ENCODE measurements at places on chromosomes 7 and 10.

DNA sequence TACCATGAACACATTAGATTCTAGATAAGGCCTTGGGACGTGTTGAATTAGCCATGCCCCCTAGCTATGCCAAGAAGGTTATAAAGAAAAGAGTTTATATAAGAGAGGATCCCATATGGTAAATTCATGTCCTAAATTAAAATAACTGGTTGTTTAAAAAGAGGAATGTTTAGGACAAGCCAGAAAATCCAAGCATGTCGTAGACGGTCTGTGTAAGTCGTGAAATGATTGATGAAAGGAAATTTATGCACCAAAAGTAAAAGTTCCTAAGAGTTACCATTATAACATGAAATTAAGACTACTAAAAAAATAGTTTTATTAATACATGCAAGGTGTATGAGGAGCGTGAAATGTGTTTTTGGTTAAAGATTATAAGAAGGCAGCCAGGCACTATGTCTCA lies 624.9 kb downstream of the ARL4A start:
- DNase-seq = no peak

- no peak for DNase-seq
Measured at GRCh38 chr7:12369756-12370155, 33.9 kb downstream of the VWDE start.

- no peak for DNase-seq
Measured at GRCh38 chr7:155574556-155575290, 28.4 kb upstream of the CNPY1 start.

GRCh38 chr10:73758704-73759511 lies 14.7 kb downstream of the SEC24C start:
- DNase-seq = no peak

GRCh38 chr7:89602984-89603383 lies 551.3 kb upstream of the STEAP1 start:
- no peak for DNase-seq

DNA sequence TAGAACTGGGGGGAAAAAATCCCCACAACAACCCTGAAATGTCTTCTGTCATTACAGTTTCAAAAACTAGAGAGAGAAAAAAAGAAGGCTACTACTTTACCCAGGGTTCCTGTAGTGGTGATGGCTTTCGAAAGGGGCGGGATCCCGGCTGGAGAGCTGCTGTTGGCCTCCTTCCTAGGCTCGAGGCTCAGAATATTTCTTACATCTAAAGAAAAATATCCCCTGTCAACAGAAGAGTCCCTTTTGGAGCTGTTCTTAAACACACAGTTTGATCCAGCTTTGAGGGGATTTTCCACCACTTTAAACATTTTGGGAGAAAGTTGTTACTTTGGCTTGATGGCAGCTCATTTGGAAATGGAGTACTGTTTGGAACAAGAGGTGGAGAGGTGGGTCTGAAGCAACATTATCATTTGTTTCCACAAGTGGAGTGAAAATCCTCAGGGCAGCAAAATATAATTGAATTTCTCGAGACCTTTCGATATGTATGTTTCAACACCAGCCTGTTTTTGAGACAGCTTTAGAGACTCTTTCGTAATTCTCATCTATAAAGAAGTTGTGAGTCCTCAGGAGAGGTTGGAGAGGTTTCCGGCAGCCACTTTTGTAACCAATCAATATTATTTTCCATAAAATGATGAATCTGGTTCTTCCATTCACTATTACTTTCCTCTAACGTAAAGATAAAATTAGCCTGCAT lies 5.1 kb downstream of the HOXA13 start:
- DNase-seq = no peak

GRCh38 chr10:89367529-89367928 lies 10.3 kb upstream of the IFIT1B start:
- DNase-seq = no peak

GRCh38 chr7:70700055-70700940 lies 431.6 kb upstream of the GALNT17 start:
- DNase-seq = no peak

DNA sequence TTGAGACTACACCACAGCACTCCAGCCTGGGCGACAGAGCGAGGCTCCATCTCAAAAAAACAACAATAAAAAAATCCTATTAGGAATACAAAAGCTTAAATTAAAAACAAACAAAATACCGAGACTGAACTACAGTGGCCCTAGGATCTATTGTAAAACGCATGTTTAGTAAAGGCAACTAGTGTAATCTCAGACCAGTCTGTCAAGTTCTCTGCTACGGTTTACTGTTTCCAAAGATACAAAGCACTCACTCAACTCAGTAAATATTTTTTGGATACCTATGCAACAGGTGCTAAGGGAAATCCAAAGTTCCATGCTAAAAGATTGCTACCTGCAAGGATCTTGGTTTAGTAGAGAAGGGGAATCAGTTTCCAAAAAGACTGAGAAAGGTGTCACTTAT lies 3.4 kb upstream of the MIOS start:
- DNase-seq = no peak

DNA sequence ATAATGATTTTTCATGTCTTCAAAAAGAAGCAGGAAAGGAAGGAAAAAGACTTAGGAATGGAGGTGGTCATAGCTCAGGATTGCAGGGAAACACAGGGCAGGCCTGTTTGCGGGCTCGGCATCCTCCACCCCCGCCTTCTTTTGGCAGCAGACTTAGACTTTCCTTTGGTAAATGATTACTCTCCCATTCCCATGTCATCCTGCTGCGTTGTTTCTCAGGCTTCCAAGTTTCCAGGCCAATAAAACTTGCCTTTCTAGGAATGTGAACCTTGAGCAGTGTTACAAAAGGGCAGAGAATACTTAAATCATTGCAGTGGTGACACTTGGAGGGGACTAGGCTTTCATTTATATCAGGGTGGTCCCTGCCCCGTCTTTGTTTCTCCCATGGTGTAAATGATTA lies 34.0 kb upstream of the DGKB start:
- DNase-seq = peak; percentile 81

- DNase-seq = no peak
Measured at GRCh38 chr10:113038183-113038582, 88.1 kb downstream of the TCF7L2 start.

- DNase-seq = peak; percentile 79
Measured at GRCh38 chr7:41033500-41033899, 669.4 kb downstream of the INHBA start.

GRCh38 chr10:117736655-117737054 lies 194.1 kb downstream of the EMX2 start:
- DNase-seq = no peak

- DNase-seq = no peak
Measured at GRCh38 chr7:28747404-28747803, 210.7 kb downstream of the TRIL start.

- DNase-seq = peak; percentile 83
Measured at GRCh38 chr7:134625550-134625949, 21.1 kb upstream of the BPGM start.

- DNase-seq = peak; percentile 19
Measured at GRCh38 chr7:95596198-95597063, at the start of gene PDK4. TSS of gene PDK4 (minus strand) at chr7:95596516. CDS start at chr7:95596293, 223 bp downstream.

- DNase-seq = no peak
Measured at GRCh38 chr10:26540601-26541000, 102.5 kb downstream of the APBB1IP start.

DNA sequence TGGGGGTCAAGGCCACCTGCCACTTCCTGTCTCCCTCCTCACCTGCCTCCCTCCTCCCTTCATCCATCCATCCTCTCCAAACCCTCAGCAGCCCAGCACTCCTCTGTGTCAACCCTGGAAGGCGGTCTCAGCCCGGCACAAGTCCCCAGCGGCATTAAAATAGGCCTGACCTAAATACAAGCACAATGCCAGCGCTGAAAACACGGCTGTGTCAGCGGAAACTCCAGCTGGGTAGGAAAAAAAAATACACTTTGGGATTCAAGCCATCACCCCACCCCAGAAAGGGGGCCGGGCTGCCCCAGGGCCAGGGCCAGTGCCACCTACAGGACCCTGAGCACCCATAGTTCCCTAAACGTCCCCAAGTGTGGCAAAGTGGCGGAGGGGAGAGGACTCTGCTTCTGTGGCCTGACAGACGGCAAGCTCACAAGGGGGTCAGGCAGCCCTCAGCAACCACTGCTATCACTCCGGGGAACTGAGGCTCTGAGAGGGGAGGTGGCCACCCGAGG lies 22.7 kb upstream of the GTF2IRD1 start:
- DNase-seq = no peak

- no peak for DNase-seq
Measured at GRCh38 chr10:117762819-117763172, 220.2 kb downstream of the EMX2 start.

GRCh38 chr10:113384181-113384580 lies 168.7 kb upstream of the HABP2 start:
- DNase-seq = no peak

GRCh38 chr7:41996381-41997035 lies 240.5 kb downstream of the GLI3 start:
- DNase-seq = peak; percentile 81

GRCh38 chr7:117019786-117020590 lies 66.7 kb downstream of the ST7 start:
- peak; percentile 96 for DNase-seq

DNA sequence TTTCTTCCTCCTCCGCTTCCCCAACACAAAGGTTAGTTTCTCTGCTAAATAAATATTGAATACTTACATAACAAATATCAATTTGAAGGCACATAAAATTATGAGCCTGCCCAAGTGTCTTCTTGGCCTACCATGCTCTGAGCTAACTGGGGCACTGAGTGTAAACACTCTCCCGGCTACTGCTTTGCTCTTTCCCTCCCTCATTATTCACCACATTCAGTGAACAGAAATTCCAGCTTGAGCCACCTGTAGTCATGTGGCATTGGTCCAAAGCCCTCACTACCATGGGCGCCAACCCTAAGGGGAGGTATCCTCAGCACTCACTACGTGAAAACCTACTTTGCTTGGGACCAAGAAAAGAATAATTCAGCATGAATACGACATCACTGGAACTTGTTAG lies 409.0 kb downstream of the KCNMA1 start:
- DNase-seq = no peak

GRCh38 chr7:150818971-150819370 lies 18.4 kb downstream of the TMEM176A start:
- no peak for DNase-seq

GRCh38 chr7:150413640-150414081 lies 34.5 kb downstream of the ZNF775 start:
- peak; percentile 12 for DNase-seq

DNA sequence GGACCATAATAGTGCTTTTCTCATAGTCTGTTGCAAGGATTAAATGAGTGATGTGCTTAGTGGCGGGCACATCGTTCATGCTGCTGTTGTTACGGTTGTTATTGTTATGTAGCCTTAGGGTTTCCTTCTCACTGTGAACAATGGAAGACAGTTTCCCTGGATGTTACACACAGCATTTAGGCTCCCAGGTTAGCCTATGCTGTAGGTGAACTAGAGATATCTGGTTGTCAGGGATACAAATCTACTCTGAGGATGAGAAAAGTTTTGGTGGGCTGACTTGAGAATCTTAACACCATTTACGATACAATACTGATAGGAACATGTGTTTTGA lies 14.7 kb downstream of the SH3PXD2A start:
- no peak for DNase-seq

- DNase-seq = peak; percentile 80
Measured at GRCh38 chr7:22730921-22731654, 4.1 kb downstream of the IL6 start.

- no peak for DNase-seq
Measured at GRCh38 chr7:99772565-99772964, 11.4 kb downstream of the CYP3A4 start.

GRCh38 chr10:29078919-29079318 lies 210.0 kb upstream of the LYZL1 start:
- no peak for DNase-seq

DNA sequence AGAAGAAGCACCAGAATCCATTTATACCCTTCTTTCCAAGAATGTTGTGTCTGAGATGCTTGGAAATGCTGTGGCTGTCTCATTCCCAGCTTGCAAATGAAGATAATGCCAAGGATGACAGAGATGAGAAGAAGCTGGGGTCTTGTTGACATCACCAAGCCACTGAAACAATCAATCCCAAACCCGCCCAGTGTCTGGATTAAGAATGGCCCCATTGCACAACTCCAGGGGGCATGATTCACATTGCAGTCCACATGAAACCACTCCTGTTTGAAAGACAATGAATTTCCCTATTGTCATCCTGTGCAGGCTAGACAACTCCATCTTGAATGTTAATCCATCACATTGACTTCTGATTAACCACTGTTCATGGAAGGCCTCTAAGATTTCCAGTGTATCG lies 28.6 kb downstream of the SORBS1 start:
- peak; percentile 39 for DNase-seq

DNA sequence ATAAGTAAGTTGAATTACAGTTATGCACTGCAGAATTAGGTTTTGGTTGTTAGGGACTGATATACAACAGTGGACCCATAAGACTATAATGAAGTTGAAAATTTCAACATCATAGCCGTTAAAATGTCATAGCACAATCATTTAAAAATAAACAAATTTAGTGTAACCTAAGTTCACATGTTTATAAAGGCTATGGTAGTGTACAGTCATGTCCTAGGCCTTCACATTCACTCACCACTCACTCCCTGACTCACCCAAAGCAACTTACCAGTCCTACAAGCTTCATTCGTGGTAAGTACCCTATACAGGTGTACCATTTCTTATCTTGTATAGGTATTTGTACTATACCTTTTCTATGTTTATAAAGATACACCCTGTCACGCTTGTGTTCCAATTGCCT lies 113.7 kb downstream of the RAB11FIP2 start:
- no peak for DNase-seq

DNA sequence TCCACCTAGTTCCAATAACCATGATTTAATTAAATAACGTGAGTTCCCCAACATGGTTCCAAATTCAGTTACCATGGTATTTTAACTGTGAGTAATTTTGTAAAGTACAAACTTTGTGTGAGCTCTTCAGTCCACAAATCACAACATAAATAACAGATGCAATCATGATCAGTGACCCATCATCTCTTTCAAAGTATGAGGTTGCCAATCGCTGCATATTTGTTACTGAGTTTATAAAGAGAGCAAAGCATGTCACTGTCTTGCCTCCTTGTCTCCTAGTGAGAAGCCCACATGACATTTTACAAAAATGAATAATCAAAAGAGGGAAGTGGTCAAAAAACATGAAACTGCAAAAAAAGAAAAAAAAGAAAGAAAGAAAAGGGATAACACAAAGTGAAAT lies 69.1 kb upstream of the PDSS1 start:
- DNase-seq = no peak

DNA sequence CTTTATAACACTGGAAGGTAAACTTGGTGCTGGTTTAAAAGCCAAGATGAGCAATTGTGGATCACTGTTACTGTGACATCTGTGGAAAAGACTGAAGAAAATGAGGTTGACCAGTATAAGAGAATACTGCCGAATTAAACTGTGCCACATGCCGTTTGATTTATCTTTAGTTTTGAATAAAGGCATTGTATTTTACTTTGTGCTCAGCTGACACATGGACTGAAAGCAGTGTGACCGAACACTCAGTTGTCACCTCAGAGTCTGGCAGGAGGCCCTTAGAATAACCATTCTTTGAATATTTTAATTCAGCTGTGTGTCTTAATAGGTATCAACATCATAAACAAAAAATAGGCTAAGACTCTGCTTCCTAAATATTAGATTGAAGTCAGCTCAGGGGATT lies 133.7 kb upstream of the GJD4 start:
- DNase-seq = no peak

GRCh38 chr10:132496360-132497062 lies 41.1 kb upstream of the INPP5A start:
- no peak for DNase-seq
